ENCODE measurements at places on chromosomes 7 and 10.

DNA sequence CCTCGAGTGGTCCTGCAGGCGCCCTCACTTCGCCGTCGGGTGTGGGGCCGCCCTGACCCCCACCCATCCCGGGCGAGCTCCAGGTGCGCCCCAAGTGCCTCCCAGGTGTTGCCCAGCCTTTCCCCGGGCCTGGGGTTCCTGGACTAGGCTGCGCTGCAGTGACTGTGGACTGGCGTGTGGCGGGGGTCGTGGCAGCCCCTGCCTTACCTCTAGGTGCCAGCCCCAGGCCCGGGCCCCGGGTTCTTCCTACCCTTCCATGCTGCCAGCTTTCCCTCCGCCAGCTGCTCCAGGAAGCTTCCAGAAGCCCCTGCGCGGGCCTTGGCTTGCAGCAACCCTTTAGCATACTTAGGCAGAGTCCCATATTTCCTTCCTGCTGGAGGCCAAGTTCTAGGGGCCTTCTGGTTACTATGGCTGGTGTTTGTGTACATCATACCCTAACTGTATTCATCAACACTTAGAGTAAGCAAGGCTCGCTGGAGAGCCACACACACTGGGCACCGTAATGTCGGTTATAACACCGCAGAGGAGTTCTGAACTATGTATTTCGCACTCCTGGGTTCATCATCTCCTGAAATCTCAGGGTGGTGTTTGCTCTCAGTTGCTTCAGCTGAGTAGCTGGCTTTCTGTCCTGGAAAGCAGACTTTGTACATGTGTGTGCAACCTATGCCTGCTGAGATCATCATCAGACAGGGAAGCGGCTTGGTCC lies 471 bp downstream of the MGMT start:
- no peak for DNase-seq

DNA sequence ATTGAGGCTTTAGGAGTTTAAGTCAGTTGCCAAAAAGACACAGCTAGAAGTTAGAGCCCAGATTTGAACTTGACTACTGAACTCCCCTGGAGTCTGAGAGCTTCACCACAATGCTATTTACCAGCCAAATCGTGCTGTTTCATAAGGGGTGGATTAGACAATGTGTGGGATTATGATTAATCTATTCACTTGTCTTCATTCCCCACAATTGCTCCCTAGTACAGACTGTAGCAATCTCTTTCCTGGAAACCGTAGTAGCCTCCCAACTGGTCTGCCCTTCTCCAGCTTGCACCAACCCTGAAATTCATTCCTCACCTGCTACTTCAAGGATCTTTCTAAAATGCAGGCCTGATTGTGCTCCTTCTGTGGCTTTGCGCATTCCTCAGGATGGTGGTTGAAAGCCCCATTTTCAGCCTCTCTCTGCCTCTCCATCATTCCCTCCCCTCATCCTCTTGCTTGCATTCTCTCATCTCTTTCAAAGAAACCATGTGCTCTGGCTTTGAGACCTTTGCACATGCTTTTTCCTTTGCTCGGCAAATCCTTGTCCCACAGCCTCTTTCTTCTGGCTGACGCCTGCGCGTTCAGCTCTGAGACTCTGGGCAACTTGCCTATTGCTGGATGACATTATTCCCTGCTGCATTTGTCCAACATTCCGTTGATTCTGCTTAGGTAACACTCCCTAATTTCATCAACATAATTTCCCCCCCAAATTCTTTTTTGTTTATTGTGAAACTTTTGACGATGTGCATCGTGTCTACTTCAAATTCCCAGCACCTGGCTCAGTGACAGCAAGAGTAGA lies 145.1 kb downstream of the ADRA2A start:
- no peak for DNase-seq

- no peak for DNase-seq
Measured at GRCh38 chr7:124728610-124729009, 37.0 kb downstream of the GPR37 start.

DNA sequence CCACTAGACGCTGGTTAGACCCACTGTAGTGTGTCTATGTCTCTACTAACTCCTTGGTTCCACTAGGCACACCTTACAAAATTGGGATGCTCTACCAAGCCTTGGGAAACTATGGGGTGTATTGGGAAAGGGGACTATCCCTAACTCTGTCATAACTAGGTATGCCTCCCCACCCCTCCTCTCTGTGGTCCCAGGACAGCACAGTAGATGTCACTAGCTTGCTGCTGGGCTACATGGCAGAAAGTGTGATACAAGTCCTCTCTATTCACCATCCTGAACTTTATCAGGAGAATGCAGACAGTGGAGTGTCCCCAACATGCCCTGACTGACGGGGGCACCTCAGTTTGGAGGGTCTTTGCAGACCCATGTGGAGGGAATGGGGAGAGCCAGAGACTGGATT lies 30.3 kb upstream of the TMEM273 start:
- DNase-seq, result no peak

- DNase-seq, result peak; percentile 47
Measured at GRCh38 chr10:96017191-96017687, 26.1 kb upstream of the CCNJ start.

- no peak for DNase-seq
Measured at GRCh38 chr10:85851325-85851724, 515.3 kb downstream of the GRID1 start.

DNA sequence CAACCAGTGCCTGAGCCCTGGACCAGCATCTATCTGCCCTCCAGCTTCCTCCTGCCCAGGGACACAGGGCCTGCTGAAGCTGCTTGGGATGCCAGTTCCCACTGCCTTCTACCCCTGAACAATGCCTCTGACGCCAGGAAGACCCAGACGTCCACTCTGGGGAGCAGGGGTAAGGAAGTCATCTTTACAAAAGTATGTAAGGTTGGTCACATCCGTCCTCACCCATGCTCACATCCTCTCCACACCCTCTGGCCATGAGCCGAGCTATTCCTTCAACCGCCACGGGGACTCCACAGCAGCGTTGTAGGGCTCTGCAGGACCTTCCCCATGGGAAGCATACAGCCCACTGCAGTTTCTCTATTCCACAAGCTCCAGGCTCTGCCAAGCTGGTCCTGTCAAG lies 58.5 kb downstream of the CLRN3 start:
- DNase-seq, result no peak

GRCh38 chr10:47379445-47379785 lies 4.7 kb downstream of the ZNF488 start:
- no peak for DNase-seq

DNA sequence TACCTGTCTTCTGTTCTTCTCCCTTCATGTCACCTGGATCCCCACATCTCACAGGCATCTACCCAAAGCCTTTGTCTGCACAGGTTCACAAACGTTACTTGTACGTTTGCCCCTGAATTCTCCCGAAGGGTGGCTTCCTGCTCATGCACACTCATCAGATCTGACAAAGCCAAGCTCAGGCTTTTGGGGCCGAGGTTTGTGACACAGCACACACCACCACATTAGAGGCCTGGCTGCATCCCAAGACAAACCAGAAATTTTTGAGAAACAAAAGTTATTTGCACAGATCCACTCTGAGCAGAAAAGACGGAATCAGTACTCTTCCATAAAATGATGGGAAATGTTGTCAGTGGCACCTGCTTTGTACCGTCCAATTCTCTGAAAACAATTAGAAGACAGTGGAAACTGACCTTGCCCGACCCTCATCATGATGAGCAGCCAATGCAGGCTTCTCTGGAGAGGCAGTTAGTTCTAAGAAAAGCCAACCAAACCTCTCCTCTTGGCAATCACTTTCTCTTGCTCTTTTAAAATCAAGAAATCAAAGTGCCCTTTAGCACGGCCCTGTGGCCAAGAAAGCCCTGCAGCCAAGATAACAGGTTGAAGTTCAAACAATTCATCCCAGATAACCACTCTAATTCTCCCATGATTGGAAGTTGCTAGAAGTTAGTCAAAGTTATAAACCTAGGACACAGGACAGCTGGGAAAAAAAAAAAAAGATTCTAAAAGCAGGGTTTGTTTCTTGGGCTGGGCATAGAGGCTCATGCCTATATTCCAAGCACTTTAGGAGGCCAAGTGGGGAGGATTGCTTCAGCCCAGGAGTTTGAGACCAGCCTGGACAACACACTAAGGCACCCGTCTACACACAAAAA lies 13.6 kb upstream of the SVIL start:
- DNase-seq, result no peak

All from NCI-H1105 treated with DMSO at 0.1 percent for 48 hours (cell line).